Gastrocnemius medialis (tissue), 4 donors: ENCODE measurements at places on chromosomes 5 and 9. TPM values are rescaled to one million over a fixed set of nuclear protein-coding genes. Genes with fewer than 3 reads are reported as not detected.

DNA sequence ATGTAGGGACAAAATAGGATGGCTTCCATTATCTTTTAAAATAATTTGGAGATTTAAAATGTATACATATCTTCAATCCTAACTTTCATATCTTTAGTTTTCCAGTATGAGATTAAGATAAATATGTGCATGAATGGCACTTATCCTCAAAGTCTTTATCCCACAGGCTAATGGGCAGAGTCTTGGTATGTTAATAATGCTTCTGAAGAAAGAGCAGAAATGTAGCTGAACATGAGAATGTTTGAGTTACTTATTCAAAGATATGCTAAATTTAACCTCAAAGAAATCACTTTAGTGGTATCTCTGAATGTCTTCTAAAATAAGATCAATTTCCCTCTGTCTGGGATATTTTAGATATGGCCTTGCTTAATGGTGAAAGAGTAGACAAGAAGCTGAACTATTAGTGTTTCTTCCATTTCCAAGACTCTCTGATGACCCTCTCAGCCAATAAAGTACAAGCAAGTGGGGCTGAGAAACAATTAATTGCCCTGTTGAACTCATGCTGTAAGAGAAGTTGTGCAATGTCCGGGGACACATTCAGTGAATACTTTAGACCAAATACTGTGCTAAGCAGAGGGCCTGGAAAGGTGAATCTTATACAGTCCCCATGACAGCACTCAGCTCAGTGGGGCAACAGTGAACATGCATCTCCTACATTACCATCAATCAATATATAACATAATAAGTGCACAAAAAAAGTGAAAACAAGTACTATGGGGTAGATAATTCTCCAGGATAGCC, 50.0 kb upstream of the ADAMTSL1 start:
- no peak for DNase-seq

GRCh38 chr9:114382699-114383520, 4.9 kb downstream of the AKNA start:
- DNase-seq = no peak

DNA sequence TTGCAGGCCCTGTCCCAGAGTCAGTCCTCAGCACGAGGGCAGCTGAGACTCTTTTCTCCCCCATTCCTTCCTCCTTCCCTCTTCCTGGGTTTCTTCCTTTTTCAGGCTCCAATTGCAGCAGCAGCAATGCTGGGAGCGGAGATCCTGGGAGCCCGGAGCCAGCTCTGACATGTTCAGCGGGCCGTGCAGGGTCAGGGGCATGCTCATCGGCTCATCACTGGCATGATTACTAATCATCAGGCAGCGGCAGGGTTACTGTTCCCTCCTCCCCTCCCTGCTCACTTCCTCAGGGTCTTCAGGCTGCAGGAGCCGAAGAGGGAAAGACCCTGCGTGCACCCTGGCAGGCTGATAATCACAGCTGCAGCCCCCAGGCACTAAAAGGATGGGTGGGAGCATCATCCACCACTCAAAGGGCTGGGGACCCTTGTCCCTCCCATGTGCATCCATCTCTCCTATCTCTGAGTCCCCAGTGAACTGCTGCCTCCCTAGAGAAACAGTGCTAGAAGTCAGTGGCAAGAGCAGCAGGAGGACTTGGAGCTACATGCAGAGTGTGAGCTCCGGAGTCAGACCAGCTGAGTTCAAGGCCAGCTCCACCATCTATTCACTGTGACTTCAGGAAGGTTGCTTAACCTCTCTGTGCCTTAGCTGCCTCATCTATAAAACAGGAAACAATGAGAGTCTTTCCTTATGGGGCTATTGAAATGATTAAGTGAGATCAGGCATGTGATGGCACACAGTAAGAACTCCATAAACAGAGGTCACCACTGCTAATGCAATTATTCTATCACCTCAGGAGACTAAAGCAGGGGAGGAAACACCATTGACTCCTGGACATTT, 7.8 kb upstream of the KCNIP1 start:
- no peak for DNase-seq

- no peak for DNase-seq
These were observed 541 bp upstream of the TBCA start for GRCh38 chr5:77776554-77777206.

- DNase-seq = no peak
These were observed 17.6 kb upstream of the RECK start for GRCh38 chr9:36018891-36019720.

ACOT12 gene
- not detected for total RNA-seq

- DNase-seq = no peak
These were observed 36.6 kb downstream of the NREP start for GRCh38 chr5:111720333-111720890.

ROR2 gene
- total RNA-seq = 0.15 TPM

FOXD1 gene
- total RNA-seq = not detected

GRCh38 chr9:99998266-99998665, 91.8 kb downstream of the STX17 start:
- DNase-seq = no peak

DNA sequence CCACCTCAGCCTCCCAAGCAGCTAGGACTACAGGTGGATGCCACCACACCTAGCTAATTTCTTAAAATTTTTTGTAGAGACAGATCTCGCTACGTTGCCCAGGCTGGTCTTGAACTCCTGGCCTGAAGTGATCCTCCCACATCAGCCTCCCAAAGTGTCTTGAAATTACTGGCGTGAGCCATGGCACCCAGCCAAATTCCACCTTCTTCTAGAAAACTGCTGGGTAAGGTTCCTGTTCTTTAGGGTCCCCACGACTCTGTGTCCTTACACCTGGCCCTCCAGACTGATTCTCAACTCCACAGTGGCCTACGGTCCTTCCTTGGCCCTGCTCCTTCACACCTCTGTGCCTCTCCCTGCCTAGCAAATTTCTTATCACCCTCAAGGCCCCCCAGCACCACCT, 1.9 kb downstream of the MAPK9 start:
- DNase-seq = no peak

DNA sequence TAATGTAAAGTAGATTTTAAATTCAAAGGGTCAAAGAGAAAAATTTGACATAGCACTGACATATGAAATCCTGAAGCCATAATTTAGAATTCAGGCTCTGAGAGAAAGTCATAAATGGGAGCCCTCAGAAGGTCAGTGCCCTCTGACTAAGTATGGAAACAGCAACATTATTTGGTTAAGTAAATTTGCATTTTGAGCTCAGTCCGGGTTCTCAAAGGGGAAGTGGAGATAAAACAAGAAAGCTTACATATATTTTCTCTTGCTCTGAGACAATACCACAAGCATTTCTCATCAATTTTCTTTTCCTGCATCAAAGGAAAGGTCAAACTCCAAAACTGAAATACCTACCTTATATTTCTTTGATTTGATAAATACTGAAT, 348.0 kb downstream of the SEMA5A start:
- DNase-seq = no peak

GRCh38 chr9:95189251-95190098, 128.0 kb downstream of the FANCC start:
- DNase-seq = no peak

PCDHGA8 gene
- 0.94 TPM for total RNA-seq

LCN10 gene
- total RNA-seq = 4.7 TPM

DNA sequence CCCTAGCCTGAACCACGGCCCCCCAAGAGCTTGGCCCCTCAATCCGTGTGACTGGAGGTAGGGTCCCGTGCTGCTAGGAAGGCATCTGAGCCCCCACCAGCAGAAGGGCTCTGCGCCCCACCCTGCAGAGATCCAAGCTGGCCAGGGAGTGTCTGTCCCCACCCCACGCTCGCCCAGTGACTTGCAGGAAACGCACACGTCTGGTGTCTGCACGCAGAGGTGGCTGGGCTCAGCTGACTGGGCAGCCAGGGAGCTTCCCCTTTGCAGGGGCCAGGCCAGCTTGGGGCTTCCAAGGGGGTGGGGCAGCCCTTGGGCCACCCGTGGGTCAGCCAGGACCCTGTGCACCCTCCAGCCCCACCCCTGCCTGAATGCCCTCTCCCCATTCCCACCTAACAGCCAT, 24.3 kb downstream of the NOTCH1 start:
- DNase-seq = no peak

GRCh38 chr9:92754091-92754745, 10.4 kb downstream of the BICD2 start:
- DNase-seq = no peak

MELK gene
- total RNA-seq = not detected

- DNase-seq = no peak
These were observed 38.4 kb downstream of the SPIN1 start for GRCh38 chr9:88426651-88427050.

DNA sequence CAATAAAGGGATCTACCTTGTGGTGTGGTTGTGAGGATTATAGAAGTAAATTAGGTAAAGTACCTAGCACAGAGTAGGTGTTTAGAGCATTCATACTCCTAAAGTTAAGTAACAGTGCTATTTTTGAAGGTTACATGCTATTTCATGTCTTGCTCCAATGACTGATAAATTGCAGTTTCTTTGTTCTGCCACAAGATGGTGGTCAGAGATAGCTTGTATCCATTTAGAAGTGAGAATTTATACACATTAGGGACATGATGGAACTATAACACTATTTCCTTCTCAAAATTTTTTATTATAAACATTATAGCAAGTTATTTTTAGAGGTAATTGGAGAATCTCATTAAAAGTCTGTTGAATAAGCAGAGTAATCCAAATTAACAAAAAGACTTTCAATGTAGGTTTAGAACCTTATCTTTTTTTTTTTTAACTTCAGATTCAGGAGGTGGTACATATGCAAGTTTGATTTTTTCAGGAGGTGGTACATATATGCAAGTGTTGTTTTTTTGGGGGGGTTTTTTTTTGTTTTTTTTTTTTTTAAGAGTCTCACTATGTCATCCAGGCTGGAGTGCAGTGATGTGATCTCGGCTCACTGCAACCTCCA, 17.1 kb downstream of the MTREX start:
- DNase-seq = no peak

- DNase-seq = no peak
These were observed 1359.8 kb upstream of the CDH9 start for GRCh38 chr5:28398185-28398584.

PTPN3 gene
- 133 TPM for total RNA-seq

- DNase-seq = no peak
These were observed 167.7 kb downstream of the MACROH2A1 start for GRCh38 chr5:135231289-135231688.

DNA sequence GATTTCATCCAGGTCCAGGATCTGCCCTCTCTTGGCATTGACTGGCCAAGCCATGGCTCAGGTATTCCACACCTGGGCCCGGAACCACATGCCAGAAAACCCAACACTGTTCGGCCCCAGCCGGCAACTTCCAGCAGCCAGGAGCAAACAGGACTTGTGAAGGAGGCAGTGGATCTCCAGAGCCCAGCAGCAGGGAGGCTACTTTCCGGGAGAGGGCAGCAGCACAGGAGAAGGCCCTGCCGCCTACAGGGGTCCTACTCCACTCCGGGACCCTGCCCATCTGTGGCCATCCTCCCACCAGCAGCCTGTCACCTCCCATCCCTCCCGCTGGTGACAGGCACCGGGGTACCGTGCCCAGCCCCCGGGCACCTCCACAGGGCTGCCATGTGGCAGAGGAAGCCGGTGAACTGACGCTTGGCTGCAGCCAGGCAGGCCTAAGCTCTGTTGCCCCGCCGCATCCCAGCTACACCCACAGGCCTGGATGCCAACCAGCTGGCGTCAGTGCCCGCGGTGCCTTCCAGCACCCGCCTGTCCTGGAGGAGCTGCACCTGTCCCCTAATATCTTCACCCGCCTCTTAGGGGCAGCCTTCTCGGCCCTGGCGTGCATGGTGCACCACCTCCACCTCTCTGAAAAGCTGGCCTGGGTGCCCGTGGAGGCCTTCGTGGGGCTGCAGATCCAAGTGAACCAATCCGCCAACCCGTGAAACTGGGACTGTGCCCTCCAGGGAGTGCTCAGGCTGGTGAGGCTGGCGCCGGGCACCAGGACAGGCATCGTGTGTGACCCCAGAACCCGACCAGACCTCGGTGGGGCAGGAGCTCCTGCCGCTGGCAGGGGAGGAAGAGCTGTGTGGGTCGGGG, 18.9 kb upstream of the SLC30A5 start:
- DNase-seq = peak; percentile 46

DNA sequence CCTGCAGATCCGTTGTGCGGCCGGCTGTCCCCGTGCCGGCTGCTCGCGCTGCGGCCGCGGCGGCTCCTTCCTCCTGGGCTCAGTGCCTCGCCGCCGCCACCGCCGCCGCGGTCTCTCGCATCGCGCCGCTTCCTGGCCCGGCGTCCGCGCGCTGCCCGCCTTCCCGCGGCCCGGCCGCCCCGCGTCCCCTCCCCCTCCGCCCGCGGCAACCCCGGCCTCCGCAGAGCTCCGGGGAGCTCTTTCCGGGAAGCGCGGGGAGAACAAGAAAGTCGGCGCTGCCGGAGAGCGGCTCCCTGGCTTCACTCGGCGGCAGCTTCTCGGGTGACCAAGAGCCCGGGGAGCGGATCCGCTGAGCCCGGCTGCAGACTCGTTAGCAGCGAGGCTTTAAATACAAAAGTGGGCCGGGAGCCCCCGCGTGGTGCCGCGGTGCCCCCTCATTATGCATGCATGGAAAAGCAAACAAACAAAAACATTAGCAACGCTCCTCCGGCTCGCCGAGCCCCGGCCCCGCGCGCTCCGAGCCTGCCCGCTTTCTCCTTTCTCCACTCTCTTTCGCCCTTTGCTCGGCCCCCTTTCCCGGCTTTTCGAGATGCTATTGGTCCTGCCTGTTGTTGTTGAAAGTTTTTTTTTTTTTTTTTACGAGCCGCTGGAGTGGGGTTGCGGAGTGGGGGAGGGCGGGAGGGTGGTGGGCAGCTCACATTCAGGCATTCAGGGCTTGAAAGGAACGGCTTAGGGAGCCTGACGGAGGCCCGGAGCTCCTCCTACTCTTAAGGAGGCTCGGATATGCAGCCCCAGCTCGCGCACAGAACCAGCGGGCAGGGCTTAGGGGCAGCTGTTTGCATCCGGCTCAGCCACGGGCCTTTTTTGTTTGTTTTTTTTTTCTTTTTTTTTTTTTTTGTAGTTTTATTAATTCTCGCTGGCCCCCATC, at the start of gene GAS1:
Gene GAS1 (minus strand): TSS at position 361 of the 928 bp plus-strand sequence. CDS start 727 bp downstream, outside the sequence.
- peak; percentile 87 for DNase-seq

GRCh38 chr9:130259044-130259443, 6.5 kb upstream of the HMCN2 start:
- no peak for DNase-seq
